HFFc6 (cell line): ENCODE measurements at places on chromosomes 3 and 15. TPM values are rescaled to one million over a fixed set of nuclear protein-coding genes. Genes with fewer than 3 reads are reported as not detected.

DNA sequence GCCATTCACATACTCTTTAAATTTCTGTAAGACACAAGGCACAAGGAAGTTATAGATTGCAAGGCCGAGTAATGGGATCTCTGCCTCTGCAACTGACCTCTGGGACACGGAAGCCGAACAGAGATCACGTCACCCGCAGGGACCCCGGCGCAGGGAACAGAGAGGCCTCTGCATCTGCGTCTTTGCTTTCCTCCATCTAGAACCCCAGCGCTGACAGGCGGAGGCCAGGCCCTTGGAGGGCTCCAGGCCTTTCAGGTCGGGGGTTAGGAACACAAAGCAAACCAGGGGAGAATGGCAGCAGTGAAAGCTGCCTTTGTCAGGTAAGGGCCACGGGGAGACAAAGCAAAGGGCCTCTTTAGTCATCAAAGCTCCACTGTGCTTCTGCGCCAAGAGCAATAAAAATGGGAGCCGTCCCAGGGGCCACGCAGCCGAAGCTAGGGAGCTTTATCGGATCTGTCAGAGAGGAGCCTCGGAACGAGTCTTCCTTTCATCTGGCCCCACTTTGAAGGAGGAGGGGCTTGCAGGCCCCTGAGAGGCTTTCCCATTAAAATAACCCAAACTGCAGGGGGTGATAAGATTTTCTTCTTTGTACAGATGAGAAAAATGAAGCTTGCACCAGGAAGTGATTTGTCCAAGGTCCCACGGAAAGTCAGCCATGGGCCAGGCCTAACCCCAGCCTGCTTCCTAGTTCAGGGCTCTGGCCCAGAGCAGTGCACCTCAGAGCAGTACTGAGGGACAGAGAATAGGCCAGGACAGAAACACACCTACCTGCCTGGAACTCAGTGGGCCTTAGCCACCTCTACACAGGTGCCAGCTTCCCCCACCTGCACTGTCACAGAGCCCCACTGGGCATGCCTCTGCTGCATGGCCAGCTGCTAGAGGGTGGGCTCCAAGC lies 84.4 kb upstream of the RAD18 start:
- no peak for DNase-seq

DNA sequence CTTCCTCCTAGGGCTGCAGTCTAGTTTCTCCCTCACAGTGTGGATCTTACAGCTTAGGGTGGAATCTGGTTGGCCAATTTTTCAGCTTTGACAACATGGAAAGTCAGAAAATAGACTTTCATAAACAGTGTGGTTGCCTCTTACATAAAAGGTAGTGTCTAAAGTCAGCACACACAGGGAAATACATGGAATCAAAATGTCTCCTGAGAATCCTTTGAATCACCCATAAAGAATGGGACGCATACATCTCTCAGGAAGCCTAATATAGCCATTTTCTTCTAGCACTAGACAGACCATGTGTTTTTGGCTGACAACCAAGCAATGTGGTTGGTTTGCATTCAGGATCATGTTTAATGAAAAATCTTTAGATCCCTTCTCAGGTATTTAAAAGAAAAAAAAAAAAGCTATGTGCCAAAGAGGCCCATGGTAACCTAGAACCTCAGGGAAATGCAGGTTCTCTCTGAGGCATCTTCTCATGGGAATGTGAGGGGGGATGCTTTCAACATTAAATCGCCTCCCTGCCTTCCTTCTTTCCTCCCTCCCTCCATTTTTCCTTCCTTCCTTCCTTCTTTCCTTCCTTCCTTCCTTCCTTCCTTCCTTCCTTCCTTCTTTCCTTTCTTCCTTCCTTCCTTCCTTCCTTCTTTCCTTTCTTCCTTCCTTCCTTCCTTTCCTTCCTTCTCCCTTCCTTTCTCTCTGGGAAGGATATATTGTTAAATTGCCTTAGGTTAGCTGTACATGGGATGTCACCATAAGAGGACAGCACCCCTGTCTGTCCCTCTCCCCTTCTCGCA lies 34.3 kb upstream of the ZBTB38 start:
- DNase-seq: no peak

DNA sequence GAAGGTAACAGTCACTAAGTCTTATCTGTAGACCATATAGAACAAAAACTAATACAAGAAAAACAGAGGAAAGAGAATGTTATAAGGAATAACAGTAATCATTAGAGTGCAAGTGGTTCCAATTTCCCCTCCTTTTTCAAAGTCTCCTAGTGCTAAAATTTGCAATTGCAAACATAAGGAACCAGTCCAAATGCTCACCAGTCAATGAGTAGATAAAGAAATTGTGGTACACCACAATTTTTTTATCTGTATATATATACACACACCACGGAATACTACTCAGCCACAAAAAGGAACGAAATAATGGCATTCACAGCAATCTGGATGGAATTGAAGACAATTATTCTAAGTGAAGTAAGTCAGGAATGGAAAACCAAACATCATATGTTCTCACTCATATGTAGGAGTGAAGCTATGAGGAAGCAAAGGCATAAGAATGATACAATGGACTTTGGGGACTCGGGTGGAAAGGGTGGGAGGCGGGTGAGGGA lies 38.9 kb upstream of the RSL24D1 start:
- DNase-seq: no peak

DNA sequence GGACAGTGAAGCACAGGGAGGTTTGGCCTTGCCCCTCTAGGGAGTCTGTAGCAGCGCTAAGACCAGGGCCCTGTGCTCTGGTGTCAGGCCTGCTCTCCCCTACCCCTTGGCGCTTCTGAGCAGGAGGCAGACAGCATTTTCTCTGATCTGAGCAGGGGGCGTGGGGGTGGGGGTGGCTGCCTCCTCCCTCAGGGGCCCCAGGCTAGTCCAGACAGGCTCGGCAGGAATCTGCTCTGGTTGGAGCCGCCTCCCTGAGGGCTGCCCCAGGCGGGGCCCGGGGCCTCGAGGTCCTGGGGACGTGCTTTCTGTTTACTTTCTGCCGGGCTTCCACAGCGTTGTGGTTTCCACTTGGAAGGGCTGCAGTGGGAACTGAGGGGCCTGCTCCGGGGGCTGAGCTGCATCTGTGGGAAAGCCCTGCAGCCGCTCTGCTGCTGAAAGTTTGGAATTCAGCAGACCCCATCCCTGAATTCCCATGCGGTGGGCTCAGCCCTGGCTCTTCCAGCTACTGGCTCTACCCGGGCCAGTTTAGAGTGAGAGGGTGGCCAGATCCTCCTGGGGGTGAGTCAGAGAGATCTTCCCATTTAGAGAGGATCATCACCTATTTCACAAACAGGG lies 105.4 kb downstream of the LINGO1 start:
- no peak for DNase-seq

DNA sequence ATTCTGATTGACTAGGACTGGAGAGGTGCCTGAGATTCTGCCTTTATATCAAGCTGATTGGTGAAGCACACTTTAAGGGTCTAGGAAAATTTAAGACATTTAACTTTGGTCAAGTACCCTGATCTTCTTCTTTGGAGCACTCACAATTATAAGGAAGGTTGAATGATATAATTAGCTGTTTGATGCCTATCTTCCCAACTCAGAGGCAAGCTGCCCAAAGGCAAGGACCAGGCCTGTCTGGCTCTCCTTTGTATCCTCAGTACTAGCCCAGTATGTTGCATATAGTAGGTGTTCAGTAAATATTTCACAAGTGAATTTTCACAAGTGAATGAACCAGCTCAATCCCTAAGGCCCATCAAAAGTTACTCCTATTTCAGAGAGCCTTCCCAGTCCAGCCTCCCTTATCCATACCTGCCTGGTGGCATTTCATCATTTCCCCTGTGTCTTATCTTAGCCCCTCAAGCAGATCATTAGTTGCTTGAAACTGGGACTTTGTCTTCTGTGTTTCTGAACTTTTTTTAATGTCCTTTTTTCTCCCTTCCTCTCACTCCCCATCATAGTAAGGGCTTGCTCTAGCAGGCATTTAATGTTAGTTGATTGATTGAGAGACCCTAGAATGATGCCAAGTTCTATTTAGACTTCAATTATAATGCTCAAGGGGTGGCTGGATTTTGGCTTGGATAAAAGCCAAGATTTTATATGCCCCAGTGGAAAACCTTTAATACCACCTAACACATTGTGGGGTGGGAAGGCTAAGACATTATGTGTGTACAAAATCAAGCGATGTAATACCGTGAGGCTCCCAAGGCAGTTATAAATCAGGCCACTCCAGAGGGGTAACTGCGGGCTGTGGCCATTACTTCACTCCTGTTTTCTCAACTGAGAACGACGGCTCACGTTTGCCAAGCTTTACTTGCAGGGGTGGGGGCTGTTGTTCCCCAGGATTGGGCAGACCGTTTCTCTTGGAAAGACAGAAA lies 43.2 kb upstream of the BOC start:
- DNase-seq: no peak

GRCh38 chr3:188010478-188010877 lies 143.5 kb upstream of the LPP start:
- no peak for DNase-seq

The GOLGA6L4 gene
- 1.2 TPM in 3 replicates for total RNA-seq
